ENCODE measurements at places on chromosomes 2 and 18.

GRCh38 chr2:123935405-123935804 lies 89.7 kb upstream of the CNTNAP5 start:
- no peak for DNase-seq

GRCh38 chr2:133888107-133888506 lies 319.8 kb upstream of the NCKAP5 start:
- DNase-seq, result no peak

- DNase-seq, result no peak
These were observed 27.7 kb downstream of the GFPT1 start for GRCh38 chr2:69359371-69359770.

- DNase-seq, result no peak
These were observed 1.2 kb upstream of the MZT2A start for GRCh38 chr2:131493199-131493968.

GRCh38 chr2:5951471-5951870 lies 259.3 kb downstream of the SOX11 start:
- DNase-seq, result no peak

- DNase-seq, result no peak
These were observed 4.4 kb upstream of the VPS54 start for GRCh38 chr2:64023485-64024258.

DNA sequence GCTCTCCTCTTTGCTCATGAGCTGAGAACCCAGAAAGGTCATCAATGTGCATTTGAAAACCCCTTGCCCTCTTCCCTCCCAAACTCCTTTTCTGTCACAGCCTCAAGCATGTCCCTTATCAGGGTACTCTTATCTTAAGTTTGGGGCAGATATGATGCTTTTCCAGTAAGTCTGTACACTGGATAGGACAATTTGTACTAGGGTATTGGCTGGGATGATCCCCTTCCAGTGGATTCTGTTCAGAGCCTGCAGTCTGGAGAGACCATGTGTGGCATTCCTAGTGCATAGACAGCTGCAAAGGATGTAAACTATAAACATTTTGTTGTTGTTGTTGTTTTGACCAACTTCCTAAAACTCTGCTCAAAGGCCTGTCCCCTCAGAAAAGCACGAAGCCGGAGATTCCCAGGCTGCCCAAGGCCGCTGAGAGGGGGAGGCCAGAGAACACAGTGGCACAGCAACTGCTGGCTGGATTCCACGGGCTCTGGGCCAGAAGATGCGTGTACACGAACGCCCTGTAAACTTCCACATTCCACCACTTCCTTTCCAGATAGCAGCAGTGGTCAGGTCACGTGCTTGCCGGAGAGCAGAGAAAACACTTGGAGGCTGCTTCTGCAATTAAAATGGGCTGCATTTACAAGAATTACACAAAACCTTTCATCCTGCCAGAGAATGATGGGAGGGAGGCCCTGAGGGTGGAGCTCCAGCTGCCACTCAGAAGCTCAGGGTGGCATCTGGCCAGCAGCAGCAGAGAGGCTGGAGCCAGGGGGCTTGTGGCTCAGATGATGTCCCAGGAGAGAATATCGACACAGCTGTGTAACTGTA lies 42.1 kb downstream of the BMP10 start:
- DNase-seq, result peak; percentile 45

GRCh38 chr2:7685342-7686015 lies 768.3 kb downstream of the RNF144A start:
- no peak for DNase-seq

GRCh38 chr2:46644690-46645385 lies 165.5 kb downstream of the TMEM247 start:
- DNase-seq, result no peak

- no peak for DNase-seq
These were observed 212.2 kb upstream of the RAB12 start for GRCh38 chr18:8397034-8397433.
